H1 (cell line): ENCODE measurements at places on chromosomes 1 and 21. TPM values are rescaled to one million over a fixed set of nuclear protein-coding genes. Genes with fewer than 3 reads are reported as not detected.
A peak's percentile ranks its signal among the peaks of the same experiment; 100 is the strongest.

GRCh38 chr1:112387807-112388206 is 8.2 kb upstream of the CTTNBP2NL start:
- DNase-seq = no peak

The SNX7 gene
- total RNA-seq = 20.7 and 23.8 TPM in 2 replicates

DNA sequence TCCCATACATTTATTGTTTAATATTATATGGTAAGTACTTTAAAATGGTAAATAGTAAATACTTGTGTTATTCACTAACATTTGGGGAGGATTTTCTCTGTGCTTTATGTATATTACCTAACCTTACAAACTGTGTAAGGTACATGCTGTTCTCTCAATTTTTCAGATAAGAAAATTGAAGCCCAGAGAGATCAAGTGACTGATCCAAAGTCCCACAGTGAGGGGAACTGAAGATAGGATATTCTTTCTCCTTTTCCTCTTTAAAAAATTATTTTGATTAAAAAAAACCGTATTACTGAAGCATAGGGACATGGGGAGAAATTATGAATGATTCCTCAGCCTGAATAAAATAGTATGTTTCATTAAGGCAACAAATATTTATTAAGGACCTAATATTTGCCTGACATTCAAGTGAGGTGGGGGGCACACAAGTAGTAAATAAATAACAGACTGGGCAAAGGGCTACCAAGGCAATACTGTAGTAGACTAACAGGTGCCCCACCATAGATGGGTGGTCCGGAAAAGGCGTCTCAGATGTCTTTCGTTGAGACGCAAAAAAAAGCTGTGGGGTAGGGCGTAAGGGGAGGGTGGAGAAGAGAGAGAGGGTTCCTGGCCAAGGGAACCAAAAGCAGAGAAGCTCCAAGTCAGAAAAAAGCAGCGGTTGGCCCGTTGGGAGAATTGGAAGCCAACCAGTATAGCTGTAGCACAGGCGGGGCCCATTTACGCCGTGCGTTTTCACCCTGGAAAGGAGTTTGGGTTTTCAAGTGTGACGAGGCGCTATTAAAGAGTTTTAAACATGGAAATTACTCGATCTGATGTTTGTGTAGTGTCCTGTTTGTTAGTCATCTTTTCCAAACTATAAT is 944 bp upstream of the AGO3 start:
- DNase-seq = peak; percentile 55

GRCh38 chr21:45067462-45068285 is 6.7 kb upstream of the ADARB1 start:
- no peak for DNase-seq

The FCRL4 gene
- total RNA-seq = not detected in 2 replicates

GRCh38 chr1:209493559-209493958 is 90.0 kb upstream of the CAMK1G start:
- no peak for DNase-seq

The HTR6 gene
- 0.69 and 0.76 TPM in 2 replicates for total RNA-seq

The TMCC2 gene
- 6.7 and 7.2 TPM in 2 replicates for total RNA-seq

The OR2AK2 gene
- not detected in 2 replicates for total RNA-seq

The AKNAD1 gene
- not detected in 2 replicates for total RNA-seq
